ENCODE measurements at places on chromosomes 13 and 19.

- DNase-seq: no peak
Observed at GRCh38 chr19:42400404-42400803, 10.3 kb upstream of the CNFN start.

DNA sequence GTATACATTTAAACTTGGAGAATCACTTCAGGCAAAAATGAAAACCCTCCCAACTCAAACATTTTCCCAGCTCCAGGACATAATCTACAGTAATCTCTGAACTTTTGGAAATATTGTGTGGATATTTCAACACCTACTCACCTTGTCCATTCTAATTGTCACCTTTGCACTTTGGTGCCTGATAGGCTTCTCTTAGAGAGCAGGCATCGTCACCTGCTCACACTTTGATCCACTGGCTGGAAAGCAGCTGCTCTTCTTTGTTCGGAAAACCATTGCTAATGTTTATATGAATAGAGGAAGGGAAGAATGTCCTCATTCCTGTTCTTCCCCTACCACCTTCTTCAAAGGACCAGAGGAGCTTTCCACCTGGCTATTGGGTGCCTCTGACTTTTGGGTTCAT, 411.2 kb downstream of the FGF9 start:
- no peak for DNase-seq

- no peak for DNase-seq
Observed at GRCh38 chr19:51632126-51632525, 1.9 kb upstream of the SIGLEC5 start.

- no peak for DNase-seq
Observed at GRCh38 chr13:25766576-25766975, 285.2 kb downstream of the SHISA2 start.

GRCh38 chr13:33270895-33271538, 14.5 kb downstream of the STARD13 start:
- peak; percentile 14 for DNase-seq

- no peak for DNase-seq
Observed at GRCh38 chr19:10368101-10368803, 12.1 kb downstream of the TYK2 start.

GRCh38 chr19:57668635-57669034, at the start of gene ZSCAN4:
TSS of gene ZSCAN4 (plus strand) at chr19:57668935. CDS start at chr19:57676146, 7,211 bp downstream.
- no peak for DNase-seq

GRCh38 chr19:18991006-18991405, 42.3 kb downstream of the SUGP2 start:
- DNase-seq: no peak

DNA sequence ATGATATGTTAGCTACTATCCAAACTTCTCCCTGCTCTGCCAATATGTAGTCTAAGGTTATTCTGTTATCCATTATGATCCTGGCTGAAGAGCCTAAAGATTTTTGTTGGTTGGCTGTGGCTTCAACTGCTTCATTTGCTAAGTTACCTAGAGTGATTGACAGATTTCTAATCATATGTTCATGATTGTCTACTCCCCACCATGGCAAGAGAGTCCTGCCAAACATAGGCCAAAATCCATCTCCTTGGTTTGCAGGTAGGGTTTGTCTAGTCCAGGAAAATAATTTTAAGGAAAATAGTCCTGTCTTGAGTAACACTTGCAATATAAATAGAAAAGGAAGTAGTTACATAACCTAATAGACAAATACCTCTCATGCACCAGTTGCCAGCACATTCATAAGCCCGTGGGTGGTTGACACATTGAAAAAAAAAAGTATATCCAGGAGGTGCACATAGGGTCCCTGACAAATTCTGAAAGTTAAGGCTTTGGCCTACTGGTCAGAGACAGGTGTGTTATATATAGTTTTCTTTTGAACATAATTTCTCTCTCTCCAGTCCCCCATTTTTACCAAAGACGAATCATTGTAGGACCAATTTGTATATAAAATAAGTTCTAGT, 5.4 kb upstream of the CBY2 start:
- no peak for DNase-seq

- no peak for DNase-seq
Observed at GRCh38 chr13:103952183-103952582, 886.0 kb upstream of the SLC10A2 start.

DNA sequence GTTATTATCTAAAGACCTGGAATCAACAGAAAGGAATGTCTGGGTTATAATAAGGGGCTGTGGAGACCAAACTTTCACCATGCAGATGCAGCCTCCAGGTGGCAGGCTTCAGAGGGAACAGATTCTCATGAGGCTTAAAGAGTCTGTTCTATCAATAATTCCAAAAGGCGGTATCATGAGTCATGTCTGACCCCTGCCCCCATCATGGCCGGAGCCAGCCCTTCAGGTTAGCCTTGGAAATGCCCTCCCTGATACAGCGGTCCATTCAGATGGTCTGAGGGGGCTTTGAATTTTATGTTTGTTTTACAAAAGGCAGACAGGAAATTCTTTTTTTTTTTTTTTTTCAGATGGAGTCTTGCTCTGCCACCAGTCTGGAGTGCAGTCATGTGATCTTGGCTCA, 21.7 kb upstream of the LAMP1 start:
- DNase-seq: peak; percentile 25

GRCh38 chr13:59906413-59907049, 257.2 kb downstream of the DIAPH3 start:
- peak; percentile 5 for DNase-seq

- DNase-seq: no peak
Observed at GRCh38 chr13:96673825-96674224, 320.5 kb downstream of the OXGR1 start.

GRCh38 chr19:13240312-13241022, 90.3 kb downstream of the IER2 start:
- no peak for DNase-seq

Data from NCI-H460 (cell line).